ENCODE measurements at places on chromosomes 16 and 17.

- DNase-seq = no peak
Observed at GRCh38 chr17:81684442-81684911, 666 bp downstream of the HGS start.

DNA sequence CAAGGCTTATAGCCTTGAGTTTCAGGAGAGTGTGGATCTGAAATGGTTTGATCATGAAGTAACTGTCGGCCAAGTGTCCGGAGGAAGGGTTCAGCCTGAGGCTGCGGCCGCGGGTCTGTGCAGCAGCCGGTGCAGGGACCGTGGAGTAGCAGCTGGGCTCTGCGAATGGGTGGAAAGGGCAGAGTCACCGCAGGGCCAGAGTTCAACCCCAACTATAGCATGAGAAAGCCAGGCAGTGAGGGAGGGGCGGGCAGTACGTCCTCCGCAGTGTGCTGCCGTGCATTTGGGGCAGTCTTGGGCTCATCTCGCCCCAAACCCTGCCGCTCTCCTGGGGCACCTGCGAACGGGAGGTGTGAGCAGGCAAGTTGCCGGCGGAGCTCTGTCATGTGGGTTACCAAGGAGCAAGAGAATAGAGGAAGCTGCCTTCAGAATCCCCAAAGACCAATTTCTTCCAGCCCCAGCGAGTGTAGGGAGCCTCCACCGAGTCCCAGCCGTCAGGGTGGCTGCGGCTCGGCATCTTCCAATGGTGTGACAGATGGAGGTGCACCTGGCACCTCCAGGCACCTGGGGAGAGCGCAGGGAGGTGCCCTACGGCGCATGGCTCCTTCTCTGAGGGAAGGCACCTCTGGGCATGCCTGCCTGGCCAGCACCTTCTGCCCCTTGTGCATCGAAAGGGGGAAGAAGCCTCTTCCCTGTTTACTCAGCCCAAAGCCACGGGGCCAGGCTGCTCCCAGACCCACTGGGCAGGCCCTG lies 87.3 kb downstream of the RPA1 start:
- no peak for DNase-seq

DNA sequence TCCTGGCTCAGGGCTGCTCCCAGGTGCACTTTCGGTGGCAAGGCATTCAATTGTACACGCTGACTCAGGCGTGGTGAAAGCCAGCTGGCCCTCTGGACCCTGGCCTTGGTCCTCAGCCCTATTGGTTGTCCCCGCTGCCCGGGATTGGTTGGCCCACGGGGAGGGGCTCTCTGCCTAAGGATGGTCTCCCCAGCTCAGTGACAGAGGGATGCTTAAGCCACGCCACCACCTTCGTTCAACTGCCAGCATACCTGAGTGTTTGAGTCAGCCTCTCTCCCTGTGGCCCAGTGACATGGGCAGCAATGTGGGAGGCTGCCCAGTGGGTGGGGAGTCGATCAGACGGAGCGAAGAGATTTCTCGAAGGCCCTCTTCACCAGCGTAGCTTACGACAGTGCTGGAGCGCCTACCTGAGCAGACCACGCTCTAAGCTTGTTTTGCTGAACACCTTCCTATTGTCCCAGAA lies 30.3 kb downstream of the IRF8 start:
- no peak for DNase-seq

DNA sequence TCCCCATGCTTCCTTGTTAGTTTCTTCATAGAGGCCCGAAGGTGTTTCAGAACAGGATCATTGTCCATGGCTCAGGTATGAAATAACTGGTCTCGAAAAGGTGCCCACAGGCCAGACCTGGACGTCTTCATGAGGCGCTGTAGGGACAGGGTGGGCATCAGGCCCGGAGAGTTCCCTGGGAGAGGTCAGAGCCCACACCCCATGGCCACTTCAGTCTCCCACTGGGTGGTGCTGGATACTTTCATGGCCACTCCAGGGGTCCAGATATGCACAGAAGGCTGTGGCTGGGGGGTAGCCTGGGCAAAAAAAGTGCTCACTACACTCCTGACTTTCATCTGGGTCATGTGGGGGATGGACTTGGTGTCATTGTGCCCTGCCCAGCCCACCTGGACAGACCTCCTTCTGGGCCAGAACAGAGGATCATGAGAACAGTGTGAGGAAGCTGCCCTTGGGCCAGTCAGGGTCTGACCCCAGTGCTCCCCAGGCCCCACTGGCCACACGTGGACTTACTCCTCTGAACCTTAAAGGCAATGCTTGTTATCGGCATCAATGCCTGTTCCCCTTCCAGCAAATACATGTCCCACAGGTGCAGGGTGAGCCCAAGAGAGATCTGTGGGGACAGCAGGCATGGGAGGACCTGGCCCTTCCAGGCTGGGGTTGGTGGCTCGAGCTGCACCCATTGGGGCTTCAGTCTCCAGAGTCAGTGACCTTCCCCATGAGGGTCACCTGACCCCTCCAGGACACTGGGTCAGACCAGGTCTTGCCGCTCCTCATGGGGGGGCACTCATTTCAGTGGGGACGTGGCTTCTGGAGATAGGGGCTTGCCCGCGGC lies 36.9 kb downstream of the LGALS9 start:
- DNase-seq = no peak

- no peak for DNase-seq
Observed at GRCh38 chr17:8753136-8753975, 5.0 kb downstream of the SPDYE4 start.

DNA sequence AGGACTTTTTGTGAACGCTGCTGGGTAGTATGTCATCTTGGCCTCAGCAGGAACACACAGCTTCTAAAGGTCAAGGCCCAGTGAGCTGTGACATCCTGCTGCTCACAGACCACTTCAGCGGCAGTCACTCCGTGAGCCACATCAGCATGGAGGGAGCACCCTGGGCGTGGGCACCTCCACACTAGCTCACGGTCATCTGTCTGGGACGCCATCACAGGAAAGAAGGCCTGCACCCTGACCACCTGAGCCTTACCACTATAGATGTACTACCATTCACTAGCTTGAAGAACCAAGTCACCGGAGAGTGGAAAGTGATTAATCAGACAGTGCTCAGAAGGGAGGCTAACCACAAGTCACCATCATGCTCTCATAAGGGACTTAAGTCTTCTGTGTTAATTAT lies 3.3 kb downstream of the AXIN1 start:
- no peak for DNase-seq

DNA sequence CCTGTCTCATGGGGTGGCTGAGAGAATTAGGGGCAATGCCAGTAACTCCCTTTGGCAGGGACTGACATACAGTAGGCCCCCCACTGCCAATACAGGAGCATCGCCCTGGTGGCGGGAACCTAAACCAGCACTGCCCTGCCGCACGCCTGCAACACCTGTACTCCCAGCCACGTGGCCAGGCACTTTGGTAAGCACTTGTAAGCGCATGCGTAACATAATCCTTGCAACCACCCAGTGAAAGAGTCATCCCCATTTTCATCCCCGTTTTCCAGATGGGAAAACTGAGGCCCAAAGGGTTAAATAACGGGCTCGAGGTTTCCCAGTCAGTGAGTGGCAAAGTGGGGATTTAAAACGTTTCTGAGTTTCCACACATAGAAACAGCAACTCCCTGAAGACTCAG lies 17.5 kb downstream of the SCN4A start:
- no peak for DNase-seq

GRCh38 chr16:67425061-67425460 lies 5.9 kb upstream of the HSD11B2 start:
- DNase-seq = no peak

GRCh38 chr16:54475019-54475601 lies 188.5 kb upstream of the IRX3 start:
- DNase-seq = no peak

GRCh38 chr16:50436271-50436670 lies 67.5 kb upstream of the BRD7 start:
- DNase-seq = no peak

DNA sequence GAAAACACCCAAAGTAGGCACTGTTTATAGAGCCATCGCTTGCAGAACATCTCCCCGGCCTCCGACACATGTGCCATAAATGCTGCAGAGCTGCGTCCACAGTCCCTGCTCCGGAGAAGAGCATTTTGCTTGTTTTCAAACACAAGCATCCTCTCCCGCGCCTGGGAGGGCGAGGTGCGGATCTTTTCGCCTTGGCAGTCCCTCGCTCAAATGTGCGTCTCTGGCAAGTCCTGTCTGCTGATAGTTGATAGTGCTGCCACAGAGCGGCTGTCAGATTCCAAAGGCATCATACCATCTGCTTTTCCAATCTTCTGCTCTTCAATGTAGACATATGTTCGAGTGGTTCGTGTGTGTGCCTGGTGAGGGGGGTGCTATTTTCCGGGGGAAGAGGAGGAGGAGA lies 603.7 kb downstream of the MAF start:
- DNase-seq = no peak

- DNase-seq = no peak
Observed at GRCh38 chr17:4476511-4477070, 22.1 kb upstream of the SPNS2 start.

DNA sequence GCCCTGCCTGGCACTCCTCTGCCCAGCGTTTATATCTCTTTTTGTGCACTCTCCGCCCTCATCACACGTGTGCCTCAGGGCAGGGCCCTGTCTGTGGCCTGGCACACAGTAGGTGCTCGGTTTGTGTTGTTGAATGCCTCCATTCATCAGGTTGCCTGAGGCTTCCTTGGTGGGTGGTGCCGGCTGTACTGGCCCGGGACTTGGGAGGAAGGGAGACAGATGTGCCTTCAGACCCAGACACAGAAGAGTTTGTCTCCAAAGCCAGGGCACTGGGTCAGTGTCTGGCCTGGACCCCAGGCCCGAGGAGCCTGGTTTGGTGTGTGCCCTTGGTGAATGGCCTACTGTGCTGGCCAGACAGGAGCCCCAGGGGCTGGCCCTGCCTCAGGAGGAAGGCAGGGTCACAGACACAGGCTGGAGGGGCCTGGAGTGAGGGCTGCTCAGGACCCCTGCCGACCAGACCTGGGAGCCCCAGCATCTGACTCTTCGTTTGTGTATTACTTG lies 71.6 kb downstream of the RAI1 start:
- DNase-seq = no peak

All from NCI-H446 treated with DMSO at 0.1 percent for 48 hours (cell line).